Activated CD4-positive, alpha-beta T cell treated with anti-CD3 and anti-CD28 coated beads, Interleukin-2, amount 50 U/mL, for 16 hours (primary cell): ENCODE measurements at places on chromosomes 6 and 20.

DNA sequence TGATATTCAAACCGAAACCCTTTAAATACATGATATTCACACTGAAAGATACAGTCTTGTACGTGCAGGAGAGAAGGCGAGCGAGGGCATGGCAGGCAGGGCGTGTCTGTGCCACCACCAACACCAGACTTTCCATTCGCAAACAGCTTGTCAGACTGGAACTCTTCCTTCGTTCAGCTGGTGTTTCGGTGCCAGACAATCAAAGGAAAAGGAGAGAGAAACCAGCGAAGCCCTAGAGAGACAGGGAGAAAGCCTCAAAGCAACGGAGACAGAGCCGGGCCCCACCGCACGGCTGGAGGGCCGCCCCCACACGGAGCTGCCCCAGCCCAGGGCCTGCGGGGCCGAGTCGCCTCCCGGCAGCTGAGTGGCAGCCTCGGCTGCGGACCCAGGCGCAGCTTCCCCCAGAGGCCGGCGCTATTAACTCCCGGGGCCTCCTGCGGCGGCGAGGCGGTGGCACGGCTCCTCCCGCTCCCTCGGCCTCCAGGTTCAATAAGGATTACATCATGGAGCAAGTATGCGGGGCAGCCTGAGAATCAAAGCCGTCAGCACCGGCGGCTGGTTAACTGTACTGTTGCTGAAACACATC is 32.1 kb upstream of the NR2E1 start:
- DNase-seq = peak; percentile 40

DNA sequence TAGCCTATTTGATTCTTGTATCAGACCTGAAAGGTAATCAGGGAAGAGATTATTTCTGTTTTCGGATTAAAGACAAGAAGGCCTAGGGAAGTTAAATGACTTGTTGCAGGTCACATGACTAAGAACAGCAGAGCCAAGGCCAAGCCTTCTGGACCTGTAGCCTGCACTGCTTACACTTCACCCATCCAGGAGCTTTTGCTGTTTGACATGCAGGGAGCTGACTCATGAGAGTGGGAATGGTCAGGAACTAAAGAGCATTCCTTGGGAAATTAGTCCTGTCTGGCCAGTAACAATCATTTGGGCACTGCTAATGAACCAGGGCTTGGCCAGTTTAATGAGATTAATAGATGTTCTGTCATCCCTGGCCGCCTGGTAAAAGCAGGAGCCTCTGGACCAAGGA is 46.8 kb downstream of the EIF2S2 start:
- DNase-seq = no peak

DNA sequence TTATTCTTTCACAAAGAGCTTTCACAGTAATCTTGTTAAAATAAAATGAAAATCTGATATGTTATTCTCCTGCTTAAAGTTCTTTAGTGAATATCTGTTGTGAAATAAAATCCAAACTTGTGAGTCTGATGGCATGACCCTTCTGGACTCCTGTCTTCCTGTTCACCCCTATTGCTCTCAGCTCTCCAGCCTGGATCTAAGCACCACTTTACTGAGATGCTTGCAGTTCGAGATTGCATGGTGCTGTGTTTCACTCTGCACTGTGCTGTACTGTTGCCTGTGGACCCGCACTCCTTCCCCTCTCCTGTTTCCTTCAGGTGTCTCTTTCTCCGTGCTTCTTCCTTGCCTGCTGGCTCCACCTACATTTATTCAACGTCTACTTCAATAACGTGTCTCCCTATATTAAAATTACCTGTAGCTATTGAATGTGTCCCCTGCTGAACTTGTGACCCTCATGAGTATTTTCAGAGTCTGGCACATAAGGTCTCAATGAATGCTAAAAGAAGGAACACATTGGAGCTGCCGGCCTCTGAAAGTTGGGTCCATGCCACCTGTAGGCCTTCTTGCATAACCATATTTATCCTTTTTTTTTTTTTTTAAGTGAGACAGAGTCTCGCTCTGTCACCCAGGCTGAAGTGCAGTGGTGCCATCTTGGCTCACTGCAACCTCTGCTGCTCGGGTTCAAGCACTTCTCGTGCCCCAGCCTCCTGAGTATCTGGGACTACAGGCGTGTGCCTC is 100.1 kb downstream of the ARID1B start:
- no peak for DNase-seq

- no peak for DNase-seq
These were observed 865 bp upstream of the DAAM2 start for GRCh38 chr6:39791311-39791710.

GRCh38 chr6:134738211-134738885 is 211.6 kb downstream of the ALDH8A1 start:
- no peak for DNase-seq
